Muscle of leg (tissue), 16 donors: ENCODE measurements at places on chromosomes 2 and 18.

GRCh38 chr2:112881217-112881985 lies 29.6 kb upstream of the IL37 start:
- DNase-seq = no peak

GRCh38 chr18:6741232-6741663 lies 11.7 kb downstream of the ARHGAP28 start:
- peak; percentile 93 for DNase-seq

DNA sequence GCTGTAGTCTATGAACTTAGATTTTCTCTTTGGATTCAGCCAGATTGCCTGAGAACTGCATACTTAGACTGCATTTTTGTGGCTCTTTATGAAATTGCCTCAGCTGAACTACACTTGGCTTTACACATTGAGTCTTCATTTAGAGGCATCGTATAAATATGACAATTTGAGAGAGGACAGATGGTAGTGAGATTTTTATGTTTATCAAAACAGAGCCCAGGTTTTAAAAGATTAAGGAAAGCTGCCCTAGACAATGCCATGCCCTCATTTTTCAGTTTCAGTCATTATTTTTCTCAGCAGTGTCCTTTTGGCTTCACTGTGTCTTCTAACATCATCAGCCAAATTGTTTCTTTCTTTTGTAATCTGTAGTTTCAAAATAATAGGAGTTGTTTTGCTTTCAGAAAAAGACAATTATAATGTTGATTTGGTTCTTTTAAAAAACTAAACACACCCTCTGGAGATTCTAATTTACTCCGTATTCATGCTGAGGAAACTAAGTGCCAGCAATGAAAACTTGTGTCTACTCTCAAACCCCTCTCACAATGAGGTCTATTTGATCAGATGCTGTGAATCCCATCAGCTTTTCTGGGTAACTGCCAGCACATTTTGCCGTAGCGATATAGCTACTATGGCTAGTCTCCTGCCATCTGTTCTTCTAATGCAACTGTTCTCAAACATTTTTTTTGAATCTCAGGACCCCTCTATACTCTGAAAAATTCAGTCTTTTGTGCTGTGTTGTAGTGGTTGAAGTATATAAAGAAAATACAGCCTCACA lies 46.2 kb downstream of the TWSG1 start:
- DNase-seq = peak; percentile 91

- DNase-seq = no peak
These were observed 446.1 kb upstream of the MYT1L start for GRCh38 chr2:2777213-2777612.

DNA sequence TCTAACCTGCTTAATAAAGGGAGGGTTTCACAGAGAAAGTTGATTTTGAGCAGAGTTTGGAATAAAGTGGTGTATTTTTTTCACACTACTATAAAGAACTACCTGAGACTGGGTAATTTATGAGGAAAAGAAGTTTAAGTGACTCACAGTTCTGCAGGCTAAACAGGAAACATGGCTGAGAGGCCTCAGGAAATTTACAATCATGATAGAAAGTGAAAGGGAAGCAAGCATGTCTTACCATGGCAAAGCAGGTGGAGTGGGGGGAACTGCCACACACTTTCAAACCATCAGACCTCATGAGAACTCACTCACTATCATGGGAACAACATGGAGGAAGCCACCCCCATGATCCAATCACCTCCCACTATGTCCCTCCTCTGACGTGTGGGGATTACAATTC lies 546.7 kb downstream of the EPHA4 start:
- DNase-seq = no peak

- no peak for DNase-seq
These were observed 157.1 kb downstream of the DYM start for GRCh38 chr18:49303379-49303778.

DNA sequence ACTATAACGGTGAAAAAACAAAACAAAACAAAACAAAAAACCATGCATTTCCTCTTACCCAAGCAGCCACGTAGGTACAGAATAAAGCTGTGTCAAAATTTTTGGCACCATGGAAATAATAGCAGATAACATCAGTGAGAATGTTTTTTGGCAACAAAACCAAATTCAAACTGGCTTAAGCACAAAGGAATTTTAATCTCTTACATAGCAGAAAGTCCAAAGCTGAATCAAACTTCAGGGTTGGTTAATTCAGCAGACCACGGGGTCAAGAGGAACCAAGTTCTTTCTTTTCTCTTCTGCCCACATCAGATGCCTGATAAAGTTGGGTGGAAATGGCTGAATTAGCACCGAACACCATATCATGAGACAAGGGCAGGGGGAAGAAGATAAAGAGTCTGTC lies 129.5 kb downstream of the PAX3 start:
- no peak for DNase-seq

- no peak for DNase-seq
These were observed 17.0 kb upstream of the TTN start for GRCh38 chr2:178824181-178824580.

- DNase-seq = no peak
These were observed 7.1 kb downstream of the UNC50 start for GRCh38 chr2:98615481-98615880.

- DNase-seq = no peak
These were observed 26.8 kb upstream of the LDLRAD4 start for GRCh38 chr18:13191779-13192178.

GRCh38 chr18:3508576-3509549 lies 58.9 kb downstream of the TGIF1 start:
- DNase-seq = no peak

- DNase-seq = no peak
These were observed 14.3 kb upstream of the MAP3K2 start for GRCh38 chr2:127401757-127402695.

DNA sequence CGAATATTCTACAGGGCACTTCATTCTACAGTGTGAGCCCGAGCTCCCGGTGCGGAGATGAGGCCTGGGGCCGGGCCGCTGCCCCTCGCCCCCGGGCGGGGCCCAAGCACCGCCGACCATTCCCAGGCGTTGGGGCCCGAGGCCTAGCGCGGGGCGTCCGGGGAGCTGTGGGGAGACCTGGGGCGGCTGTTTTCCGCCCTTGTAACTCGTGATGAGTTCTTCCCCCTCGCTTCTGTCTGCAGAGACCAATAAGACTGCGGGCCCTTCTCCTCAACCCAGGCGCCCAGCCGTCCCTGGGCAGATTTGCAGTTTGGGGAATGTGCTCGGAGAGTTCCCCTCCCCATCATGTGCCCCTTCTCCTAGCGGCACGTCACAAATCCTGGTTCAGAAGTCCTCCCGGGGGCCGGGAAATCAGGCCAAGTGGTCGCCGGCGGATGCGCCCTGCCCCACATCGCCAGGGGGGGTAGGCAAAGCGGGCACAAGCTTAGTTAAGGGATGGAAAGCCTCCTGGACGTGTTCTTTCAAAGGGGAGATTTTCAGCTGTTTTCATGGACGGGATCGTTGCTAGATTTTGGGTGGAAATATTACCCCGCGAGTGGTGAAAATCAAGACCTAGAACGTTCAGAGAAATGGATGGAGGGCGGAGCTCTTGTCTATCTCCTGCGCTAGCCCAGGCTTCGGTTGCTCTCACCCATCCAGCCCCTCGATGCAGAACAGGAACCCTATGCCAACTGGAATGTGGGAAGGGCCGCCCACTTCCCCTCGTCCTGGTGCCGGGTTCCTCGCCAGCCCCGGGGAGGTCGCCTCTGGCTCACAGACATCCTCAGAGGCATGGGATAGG lies 18.8 kb upstream of the HAAO start:
- DNase-seq = peak; percentile 84

GRCh38 chr2:130187268-130187667 lies 5.2 kb downstream of the MZT2B start:
- no peak for DNase-seq

- DNase-seq = no peak
These were observed 43.8 kb upstream of the SLC14A1 start for GRCh38 chr18:45680066-45680690.

GRCh38 chr2:75528221-75528977 lies 32.3 kb downstream of the EVA1A start:
- no peak for DNase-seq

DNA sequence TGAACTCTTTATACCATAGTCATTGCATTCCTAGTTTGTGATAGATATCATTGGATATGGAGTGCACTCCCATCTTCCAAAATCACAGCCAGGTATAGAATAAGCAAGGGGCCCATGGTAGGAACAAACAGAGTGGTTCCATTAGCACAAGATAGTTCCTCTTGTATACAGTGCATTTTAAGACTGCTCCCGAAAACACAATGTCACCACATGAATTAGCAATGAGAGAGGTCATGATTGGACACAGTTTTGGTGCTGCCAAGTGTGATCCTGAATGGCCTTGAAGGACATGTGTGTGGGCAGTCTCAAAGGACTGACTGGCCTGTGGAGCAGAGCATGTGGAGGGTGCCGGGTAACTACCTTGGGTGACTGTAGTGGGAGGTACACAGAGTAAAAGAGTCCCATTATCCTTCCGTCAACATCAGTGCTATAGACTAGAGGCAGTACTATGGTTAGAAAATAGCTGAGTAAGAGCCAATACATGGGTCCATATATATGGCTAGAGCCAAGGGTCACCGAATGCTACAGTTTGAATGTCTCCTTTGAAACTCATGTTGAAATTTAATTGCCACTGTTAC lies 549.9 kb downstream of the DSC3 start:
- no peak for DNase-seq

DNA sequence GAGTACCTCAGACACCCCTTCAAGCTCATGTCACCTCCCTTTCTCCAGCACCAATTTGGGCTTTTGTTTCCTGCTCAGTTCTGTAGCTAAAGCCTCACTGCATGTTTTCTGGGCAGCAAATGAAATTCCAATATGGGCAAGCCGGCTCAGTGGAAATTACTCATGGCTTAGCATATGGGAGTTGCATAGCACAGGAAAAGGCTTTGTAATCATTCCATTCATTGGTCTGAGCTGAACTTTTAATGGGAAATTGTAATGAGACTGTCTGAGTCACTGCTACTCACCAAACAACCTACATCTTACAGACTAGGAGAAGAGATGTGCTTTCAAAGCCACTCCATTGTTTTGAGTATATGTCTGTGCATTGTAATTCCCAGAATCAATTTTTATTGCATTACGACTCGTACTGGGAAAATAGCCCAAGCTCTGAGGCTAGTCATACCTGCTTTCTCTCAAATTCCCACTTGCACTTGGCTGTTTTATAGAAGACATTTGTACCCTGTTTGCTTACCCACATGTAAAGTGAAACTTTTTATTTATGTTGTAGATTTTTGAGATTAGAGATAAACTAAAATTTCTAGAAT lies 139.5 kb upstream of the LRATD1 start:
- peak; percentile 21 for DNase-seq

DNA sequence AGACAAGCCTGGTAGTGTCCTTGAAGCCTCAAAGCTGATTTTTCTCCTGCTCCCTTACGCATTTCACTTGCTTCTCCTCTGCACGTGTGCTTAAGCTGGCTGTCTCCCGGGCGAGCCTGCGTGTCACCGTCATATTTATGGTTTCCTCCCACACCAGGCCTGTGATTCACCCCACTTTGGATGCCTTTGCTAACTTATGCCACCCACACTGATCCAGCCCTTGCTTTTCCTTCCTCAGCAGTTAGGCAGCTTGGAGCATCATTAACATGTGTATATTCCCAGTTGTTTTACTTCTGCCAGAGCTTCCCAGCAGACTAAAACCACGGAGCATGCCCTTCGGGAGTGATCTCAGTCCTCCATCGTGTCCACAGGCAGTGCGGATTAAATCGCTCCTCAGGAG lies 2.2 kb downstream of the ST3GAL5 start:
- peak; percentile 55 for DNase-seq

- DNase-seq = no peak
These were observed 419.9 kb downstream of the STK39 start for GRCh38 chr2:167827352-167828097.

DNA sequence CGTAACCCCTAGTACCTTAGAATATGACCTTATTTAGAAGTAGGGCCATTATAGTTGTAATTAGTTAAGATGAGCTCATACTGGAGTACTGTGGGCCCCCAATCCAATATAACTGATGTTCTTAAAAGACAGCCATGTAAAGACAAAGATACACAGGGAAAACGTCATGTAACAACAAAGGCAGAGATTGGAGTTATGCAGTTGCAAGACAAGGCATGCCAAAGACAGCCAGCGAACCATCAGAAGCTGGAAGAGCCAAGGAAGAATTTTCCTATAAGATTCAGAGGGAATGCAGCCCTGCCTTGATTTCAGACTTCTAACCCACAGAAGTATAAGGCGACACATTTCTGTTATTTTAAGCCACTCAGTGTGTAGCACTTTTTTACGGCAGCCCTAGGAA lies 55.9 kb upstream of the TLK1 start:
- no peak for DNase-seq

DNA sequence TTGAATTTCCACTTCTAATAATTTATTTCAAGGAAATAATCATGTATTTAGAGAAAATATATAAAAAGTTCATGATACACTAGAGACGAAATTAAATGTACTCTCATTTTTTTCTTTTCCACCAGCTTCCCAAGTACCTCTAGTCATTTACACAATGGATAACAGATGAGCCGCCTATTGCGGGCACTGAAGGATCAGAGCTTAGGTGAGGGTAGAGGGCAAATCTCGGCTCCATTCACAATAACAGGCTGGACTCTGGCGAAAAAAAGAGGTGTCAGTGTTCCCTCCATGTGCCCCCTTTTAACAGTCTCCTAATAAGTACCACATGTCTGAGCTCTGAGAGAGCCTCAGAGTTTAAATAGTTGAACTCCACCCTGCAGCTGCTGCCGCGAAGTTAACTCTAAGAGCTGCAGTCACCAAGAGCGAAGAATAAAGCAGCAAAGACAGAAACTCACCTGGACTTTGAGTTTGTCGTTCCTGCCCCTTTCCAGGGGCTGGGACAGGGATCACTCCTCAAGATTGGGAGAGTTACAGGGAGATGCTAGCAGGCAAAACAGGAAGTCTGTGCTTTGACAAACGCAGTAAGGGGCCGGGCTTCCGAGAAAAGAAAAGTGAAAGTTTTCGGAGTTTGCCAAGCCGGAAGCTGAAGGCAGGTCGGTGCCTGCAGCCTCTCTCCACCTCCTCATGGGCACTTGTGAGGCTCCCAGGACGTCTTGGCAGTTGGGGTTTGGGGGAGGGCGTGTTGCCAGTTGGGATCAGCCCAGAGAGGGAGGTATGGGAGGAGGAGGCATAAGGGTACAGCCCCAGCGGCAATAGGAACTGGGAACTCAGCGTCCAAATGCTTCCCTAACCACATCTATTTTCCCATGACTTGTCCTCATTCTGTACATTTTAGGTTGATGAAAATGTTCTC lies at the start of gene SP110:
Gene SP110 (minus strand): TSS at position 566 of the 913 bp plus-strand sequence. CDS start 3,057 bp downstream, outside the sequence.
- DNase-seq = peak; percentile 95

- DNase-seq = no peak
These were observed 269.8 kb downstream of the BCL11A start for GRCh38 chr2:60283626-60284025.
